Stimulated activated CD4-positive, alpha-beta T cell treated with anti-CD3 and anti-CD28 coated beads, TNF-alpha, amount 100 ng/mL, for 48 hours (primary cell): ENCODE measurements at places on chromosomes 7 and 10.

GRCh38 chr10:64394744-64395143, 873.5 kb downstream of the REEP3 start:
- DNase-seq = no peak

- no peak for DNase-seq
Measured at GRCh38 chr7:137932881-137933269, 69.0 kb downstream of the CREB3L2 start.

- no peak for DNase-seq
Measured at GRCh38 chr10:83522456-83522855, 616.9 kb upstream of the GHITM start.

GRCh38 chr10:34748357-34748756, 66.7 kb downstream of the PARD3 start:
- DNase-seq = no peak

DNA sequence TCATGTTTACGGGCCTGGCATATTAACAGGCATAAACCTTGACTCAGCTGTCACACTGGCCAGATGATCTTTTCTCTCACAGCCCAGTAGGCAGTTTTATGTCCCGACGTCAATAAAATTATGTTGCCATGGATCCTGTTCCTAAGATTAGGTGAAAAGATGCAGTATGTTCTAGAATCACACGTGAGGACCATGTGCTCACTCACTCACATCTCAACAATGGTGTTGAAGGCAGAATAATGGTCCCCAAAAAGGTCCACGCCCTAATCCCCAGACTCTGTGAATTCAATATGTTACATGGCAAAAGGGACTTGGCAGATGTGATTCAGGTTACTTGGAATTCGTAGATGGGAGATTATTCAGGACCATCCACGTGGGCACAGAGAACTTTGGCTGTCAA, 3.5 kb downstream of the DOCK1 start:
- no peak for DNase-seq

DNA sequence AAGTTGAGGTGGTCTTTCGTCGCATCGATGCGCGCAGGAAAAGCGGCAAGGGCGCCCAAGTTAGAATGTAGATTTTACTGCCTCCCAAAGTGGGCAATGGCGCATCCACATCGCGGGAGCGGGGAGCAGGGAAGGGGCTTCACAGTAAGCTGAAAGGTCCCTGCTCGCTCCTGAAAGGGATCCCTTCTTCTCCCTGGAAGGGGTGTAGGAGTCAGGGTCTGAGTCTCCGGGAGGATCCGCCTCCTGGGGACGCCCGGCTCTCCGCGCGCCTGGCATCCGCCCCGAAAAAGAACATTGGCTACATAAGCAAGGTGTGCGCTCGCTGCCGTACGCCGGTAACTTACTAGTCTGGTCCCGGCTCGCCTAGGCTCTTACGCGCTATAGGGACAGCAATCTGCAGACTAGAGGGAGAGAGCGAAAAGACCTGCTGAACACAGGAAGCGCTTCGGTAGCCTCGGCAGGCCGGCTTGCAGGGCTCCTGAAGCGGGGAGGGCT, 804 bp downstream of the UNC5B start:
- no peak for DNase-seq

DNA sequence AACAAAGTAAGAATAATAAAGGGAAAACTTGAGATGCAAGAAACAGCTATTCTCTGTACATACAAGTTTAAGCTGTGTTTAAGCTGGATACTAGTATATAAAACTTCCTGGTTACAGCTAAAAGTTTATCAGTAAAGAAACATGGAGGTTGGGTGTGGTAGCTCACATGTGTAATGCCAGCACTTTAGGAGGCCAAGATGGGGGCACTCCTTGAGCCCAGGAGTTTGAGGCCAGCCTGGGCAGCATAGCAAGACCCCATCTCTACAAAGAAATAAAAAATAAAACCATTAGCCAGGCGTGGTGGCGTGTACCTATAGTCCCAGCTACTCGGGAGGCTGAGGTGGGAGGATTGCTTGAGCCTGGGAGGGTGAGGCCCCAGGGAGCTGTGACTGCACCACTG, 3.2 kb downstream of the RSU1 start:
- DNase-seq = no peak

GRCh38 chr7:27112955-27113949, 10.8 kb upstream of the HOXA2 start:
- DNase-seq = no peak

DNA sequence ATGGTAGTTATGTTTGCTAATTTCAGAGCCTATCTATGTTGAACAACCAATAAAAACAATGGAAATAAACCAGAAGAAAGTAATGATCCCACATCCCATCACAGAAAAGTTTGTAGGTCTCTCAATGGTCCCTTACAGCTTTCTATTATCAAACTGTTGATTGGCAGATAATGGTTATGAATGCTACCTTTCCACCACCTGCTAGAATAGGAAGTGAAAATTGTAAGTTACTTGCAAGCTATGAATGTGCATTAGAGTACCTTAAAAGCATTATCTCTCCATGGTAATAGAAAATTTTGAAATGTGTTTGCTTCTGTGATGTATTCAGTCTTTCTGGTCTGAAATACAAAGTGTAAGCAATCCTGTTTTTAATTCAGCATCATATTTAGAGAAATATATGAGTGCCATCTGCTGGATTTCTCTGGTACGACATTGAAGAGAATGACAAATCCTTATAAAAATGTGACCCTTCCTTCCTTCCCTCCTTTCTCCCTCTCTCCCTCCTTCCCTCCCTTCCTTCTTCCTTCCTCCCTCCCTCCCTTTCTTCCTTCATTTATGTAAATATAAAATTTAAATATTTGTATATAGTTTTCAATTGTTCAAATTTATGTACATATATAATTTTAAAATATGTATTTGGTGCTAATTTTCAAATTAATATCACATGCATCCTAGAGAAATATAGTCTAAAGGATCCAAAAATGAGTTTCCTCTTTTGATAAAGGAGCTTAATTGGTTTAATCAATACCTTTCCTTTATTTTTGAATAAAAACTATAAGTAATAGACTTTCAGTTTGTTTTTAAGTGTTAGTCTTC, 41.4 kb upstream of the PNLIPRP3 start:
- no peak for DNase-seq

GRCh38 chr7:94028768-94029167, 24.6 kb upstream of the BET1 start:
- DNase-seq = no peak

DNA sequence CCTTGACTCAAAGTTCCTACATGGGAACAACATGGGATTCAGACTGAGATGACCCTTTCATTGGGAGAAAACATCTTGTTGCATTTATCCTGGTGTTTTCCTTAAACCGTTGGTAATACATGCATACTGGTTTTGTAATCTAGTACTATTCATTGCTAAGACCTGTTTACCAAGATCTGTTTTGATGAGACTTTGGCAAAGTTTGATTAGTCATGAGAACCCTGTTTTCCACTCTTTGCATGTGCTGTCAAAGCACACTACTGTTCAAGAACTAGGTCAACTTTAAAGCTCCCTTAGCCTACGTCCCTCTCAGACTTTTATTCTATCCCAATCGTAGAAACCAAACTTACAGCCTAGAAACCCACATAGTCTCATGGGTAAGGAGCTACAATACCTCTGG, 650.9 kb downstream of the GATA3 start:
- no peak for DNase-seq

- DNase-seq = no peak
Measured at GRCh38 chr7:2258661-2259365, 16.8 kb downstream of the NUDT1 start.

DNA sequence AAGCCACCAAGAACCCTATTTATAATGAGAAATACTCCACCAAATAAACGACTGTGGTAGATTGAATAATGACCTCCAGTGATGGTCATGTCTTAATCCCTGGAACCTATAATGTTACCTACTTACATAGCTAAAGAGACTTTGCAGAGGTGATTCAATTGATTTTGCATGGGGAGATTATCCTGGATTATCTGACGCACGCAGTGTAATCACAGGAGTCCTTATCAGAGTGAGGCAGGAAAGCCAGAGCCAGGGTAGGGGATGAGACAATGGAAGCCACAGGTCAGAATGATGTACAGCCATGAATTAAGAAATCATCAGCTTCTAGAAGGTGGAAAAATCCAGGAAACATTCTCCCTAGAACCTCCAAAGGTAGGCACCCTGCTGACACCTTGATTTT, 286.4 kb upstream of the SP4 start:
- no peak for DNase-seq

GRCh38 chr7:148253629-148254028, 336.9 kb upstream of the C7orf33 start:
- no peak for DNase-seq

DNA sequence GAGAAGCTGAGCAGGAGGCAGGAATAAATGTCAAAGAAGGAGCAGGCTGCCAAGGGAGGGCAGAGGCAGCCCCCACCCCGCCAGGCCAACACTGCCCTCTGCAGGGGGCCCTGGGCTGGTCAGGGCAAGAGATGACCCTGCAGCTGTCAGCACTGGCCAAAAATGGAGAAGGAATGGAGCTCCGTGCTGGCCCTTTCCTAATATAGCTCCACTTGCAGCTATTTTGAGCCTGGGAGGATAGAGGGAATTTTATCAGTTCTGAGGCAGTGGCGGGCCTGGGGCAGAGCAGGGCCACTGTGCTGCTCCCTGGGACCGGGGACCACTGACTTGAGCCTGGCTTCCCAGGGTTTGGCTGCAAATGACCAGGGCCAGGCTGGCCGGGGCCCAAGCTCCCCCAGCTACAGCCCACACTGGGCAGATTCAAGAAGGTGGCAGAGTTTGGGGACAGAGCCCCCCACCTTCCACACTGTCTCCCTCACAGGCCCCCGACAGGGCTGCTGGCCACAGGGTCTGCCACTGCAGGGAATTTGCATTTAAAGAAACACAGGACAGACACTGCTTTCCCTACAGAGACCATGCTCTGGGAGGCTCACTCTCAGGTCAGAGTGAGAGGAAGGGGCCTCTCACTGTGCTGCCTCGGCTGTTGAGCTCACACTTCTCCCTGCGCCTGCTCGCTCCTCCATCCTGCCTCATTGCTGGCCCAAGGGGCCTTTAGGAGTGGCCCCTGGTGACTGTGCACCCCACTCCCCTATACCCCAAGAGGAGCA, 16.2 kb downstream of the LDB3 start:
- DNase-seq = no peak

- no peak for DNase-seq
Measured at GRCh38 chr10:30373596-30374327, 24.7 kb upstream of the MTPAP start.

DNA sequence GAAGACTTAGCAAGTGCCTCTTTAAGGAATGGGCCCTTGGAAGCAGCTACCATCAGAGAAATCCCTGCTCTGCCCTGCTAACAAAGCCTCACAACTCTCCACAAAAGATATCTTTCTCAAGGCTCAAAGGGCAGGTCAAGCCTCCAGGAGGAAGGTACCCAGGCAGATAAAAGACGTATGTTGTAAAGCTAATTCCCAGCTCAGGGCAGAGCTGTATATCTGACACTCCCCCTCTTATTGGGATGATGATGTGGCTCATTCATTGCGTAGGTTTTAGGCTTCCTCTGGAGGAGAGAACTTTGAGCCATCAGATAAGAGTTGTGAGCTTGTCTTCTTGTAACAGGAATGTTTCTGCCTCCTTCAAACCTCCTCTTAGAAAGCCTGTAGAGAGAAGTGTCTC, 145.4 kb downstream of the CALN1 start:
- no peak for DNase-seq

DNA sequence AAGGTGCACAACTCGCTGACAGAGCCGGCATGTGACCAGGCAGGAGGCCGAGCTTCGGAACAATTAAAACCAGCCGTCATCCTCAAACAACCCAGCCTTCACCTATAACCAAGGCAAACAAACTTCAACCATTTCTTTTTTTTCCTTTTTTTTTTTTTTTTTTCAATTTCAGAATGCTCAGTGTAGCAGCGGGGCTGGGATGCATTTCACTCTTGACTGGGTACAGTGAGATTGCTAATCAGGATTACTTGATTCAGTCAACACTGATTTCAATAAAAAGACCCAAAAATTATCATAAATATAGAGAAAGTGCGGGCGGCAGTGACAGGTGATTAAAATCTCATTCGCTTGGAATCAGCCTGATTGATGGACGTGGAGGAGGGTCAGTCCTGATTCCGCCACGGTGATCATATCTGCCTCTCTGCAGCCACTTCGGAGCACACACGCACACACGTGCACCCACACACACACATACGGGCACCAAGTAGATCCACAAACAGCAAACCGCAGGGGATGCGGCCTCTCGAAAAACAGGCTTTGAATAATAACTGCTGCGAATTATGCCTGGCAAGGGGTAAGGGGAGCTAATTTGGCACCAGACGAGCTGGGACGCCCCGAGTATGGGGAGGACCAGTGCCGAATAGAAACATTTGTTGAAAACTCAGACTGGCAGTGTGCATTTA, 31.2 kb downstream of the EBF3 start:
- DNase-seq = no peak

GRCh38 chr7:125391921-125392320, 462.3 kb upstream of the POT1 start:
- DNase-seq = no peak

- DNase-seq = no peak
Measured at GRCh38 chr7:1596181-1597043, 26.6 kb upstream of the PSMG3 start.

GRCh38 chr7:76073335-76073990, 25.6 kb downstream of the MDH2 start:
- DNase-seq = no peak

DNA sequence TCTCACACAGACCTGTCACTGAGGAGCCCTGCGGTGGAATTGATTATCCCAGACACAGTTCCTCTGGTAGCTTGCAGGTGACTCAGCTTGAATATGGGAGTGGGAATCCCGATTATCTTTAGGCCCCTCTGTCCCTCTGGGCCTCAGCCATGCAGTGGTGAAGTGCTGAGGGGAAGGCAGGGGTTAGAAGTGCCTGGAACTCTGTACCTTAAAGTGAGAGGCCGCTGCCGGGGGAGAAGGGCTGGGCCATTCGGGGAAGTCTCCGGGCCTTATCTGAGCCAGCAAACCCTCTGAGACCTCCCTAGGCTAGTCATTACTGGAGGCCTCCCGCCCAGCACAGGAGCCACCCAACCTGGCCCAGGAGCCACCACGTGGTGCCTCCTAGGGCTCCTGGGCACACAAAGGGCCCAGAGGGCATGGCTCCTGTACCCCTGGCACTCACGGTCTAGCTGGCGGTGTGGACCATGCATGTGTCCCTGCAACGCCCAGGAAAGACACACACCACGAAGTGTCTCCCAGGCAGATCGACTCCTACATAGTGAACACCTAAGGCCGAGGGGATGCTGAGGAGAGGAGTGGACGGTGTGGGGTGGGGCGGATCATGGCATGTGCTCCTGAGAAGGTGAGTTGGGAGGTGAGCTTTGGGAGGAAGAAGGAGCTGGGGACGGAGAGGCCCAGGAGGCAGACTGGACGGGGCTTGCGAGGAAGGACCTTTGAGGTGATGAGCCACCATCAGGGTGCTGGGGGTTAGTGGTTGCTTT, 56.2 kb downstream of the HK1 start:
- DNase-seq = no peak
